Activated naive CD4-positive, alpha-beta T cell treated with anti-CD3 and anti-CD28 coated beads, Interleukin-2, amount 10 ng/mL, durations not matched to agents 7 days and 5 days (primary cell): ENCODE measurements at places on chromosomes 2 and 18.

DNA sequence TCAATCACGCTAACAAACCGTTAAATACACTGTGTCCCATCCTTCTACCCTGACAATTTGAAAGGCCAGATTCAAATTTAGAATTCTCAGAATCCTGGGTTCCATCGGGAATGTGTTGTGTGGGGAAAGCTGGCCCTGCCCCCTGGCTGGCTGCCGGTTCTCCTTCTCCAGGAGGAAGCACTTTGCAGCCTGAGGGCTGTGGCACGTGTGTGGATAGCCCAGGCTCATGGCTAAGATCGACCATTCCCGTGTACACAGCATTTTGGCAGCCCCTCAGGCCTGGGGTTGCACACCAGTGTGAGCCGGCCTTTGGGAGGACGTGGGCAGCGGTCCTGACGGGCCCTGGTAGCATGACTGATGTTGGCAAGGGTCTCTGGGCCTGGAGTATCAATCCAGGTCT is 51.0 kb upstream of the ROCK2 start:
- no peaks in the 10 kb centered on the region for H3K36me3 ChIP-seq
- H3K4me3 ChIP-seq: no peak overlapping the region
- DNase-seq: no peak
- no peak overlapping the region for H3K27ac ChIP-seq
- H3K27me3 ChIP-seq: peaks cover 12% of the 10 kb centered on the region
- no peaks in the 10 kb centered on the region for H3K4me1 ChIP-seq

GRCh38 chr2:161427664-161428587 is 11.8 kb downstream of the TBR1 start:
- peaks cover 9% of the 10 kb centered on the region for H3K36me3 ChIP-seq
- no peak for DNase-seq
- no peak overlapping the region for H3K27ac ChIP-seq
- peaks cover 29% of the 10 kb centered on the region for H3K4me1 ChIP-seq
- peak overlapping the region; percentile 65 for H3K4me3 ChIP-seq

GRCh38 chr2:175372704-175373701 is 191.5 kb upstream of the ATP5MC3 start:
- H3K36me3 ChIP-seq: no peaks in the 10 kb centered on the region
- H3K4me3 ChIP-seq: no peak overlapping the region
- H3K27ac ChIP-seq: no peak overlapping the region
- DNase-seq: no peak
- H3K27me3 ChIP-seq: peaks cover 13% of the 10 kb centered on the region

DNA sequence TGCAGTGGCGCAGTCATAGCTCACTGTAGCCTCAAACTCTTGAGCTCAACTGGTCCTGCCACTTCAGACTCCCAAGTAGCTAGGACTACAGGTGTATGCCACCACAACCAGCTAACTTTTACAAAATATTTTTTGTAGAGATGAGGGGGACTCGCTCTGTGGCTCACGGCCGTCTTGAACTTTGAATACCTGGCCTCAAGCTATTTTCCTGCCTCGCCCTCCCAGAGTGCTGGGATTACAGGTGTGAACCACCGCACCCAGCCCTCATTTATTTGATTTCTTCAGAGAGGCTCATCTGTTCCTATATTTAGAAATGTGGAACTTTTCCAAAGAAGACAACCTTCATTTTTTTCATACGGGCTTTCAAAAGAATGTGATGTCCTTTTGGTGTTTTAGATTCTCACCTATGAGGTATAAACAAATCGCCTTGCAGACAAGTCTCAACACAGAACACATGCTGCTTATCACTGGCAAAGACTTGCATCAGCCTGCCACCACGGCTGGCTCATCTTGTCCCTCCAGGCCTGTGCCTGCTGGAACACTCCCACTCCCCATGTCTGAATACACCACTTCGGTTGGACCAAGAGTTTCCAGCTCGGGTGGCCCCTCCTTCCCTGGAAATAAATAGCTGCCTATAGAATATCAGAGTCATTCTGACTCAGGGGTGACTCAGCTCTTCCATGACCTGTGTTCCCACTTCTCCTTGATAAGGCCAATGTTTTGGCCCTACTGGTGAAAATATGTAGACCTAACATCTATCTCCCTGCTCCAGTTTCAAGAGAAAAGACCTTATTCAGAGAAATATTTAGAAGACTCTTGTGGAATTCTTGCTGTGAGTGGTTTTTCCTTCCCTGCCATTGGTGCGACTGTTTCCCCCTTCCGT is 202.6 kb downstream of the TGIF1 start:
- no peaks in the 10 kb centered on the region for H3K36me3 ChIP-seq
- H3K27ac ChIP-seq: no peak overlapping the region
- peaks cover 24% of the 10 kb centered on the region for H3K4me1 ChIP-seq

DNA sequence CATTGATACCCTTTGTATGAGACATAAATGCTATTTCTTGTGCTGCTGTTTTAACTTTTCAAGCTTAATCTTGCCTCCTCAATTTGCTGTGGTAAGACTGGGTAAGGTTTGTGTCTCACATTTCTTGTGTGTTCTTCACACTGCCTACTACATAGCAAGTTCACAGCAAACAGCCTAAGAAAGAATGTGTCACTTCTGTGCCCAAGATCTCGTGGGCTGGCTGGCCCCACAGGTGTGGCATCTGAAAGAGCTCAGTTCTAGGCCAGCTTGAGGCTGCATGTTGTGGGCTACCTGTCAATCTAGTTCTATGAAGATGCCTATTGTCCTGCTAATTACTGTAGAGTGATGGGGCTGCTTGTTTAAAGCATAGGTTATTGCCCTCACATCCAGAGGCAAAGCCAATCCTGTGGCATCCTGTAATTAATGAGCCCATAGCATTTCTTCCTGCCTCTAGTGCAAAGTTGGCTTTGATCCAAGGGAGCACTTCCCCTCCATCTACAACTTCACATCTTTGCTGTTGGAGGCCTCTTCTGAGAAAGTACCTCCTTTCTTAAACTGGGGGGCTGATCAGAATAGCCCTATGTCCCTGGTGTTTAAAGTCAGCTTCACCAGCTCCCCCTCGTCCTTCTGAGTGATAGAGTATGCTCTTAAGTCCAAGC is 40.9 kb upstream of the ASPRV1 start:
- no peak for DNase-seq
- no peaks in the 10 kb centered on the region for H3K27me3 ChIP-seq
- H3K36me3 ChIP-seq: no peaks in the 10 kb centered on the region
- no peak overlapping the region for H3K4me3 ChIP-seq

- no peak overlapping the region for H3K4me3 ChIP-seq
- no peaks in the 10 kb centered on the region for H3K4me1 ChIP-seq
- H3K27me3 ChIP-seq: no peaks in the 10 kb centered on the region
- no peak for DNase-seq
These were observed 93.8 kb upstream of the KCNH7 start for GRCh38 chr2:162932416-162932815.

DNA sequence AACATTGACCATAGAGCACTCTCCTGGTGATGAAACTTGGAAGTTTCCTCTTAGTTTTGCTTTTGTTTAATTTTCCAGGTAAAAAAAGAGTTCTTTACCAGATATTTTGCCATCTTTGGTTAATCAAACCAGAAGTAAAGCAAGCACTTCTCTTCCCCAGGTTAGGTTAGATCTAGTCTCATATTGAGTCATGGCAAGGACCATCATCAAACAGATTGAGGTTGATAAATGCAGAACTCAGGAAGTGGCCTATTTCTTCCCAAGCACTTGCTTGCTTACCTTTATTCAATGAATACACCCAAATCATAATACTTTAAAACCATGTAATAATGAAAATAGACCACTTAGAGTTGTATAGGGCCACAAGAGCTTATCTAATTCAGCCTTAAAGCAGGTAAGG is 23.4 kb downstream of the DNAH6 start:
- H3K4me1 ChIP-seq: peaks cover 14% of the 10 kb centered on the region
- no peak for DNase-seq
- peaks cover 3% of the 10 kb centered on the region for H3K36me3 ChIP-seq
- no peak overlapping the region for H3K4me3 ChIP-seq
- no peaks in the 10 kb centered on the region for H3K27me3 ChIP-seq
